ENCODE measurements at places on chromosomes 2 and 18.
A peak's percentile ranks its signal among the peaks of the same experiment; 100 is the strongest.

GRCh38 chr2:220959391-220959802 lies 612.7 kb downstream of the EPHA4 start:
- no peak for DNase-seq

DNA sequence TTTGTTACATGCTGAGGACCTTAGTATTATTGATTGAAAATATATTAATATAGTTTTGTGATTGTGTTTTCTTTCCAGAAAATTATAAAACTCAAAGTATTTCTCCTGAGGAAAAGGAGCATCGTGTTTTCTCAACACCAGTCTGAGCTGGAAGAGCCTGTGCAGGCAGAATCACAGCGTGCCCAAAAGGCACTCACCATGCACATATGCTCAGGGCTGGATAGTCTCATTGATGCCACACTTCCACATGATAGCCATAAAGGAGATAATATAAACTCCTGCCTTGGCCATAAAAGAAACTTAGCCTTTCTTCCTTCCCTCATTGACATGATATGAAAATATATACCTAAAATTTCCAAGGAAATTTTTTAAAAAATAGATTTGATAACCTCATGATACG lies 4.0 kb downstream of the PDE1A start:
- DNase-seq: no peak

DNA sequence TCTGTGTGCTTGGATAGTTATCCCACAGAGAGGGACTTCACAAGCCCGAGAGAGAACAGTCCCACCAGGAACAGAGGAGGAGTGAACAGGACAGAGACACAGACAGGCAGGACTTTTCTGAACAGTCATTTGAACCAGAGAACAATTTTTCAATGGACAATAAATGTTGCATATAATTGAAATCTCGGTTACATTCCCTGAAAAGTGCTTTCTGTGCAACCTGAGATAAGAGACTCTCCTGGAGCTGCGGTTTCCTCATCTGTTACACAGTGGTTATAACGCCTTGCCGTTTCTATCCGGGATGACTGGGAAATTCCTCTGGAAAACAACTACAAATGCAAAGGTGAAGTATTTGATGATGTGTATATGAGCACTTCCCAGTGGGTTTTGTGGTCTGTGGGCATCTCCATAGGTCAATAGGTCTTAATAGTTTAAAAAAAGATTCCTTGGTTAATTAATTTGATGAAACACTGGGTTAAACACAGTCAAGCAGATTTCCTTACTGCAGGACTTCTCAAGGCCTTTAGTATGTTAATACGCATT lies 87.2 kb upstream of the HPCAL1 start:
- DNase-seq: no peak

DNA sequence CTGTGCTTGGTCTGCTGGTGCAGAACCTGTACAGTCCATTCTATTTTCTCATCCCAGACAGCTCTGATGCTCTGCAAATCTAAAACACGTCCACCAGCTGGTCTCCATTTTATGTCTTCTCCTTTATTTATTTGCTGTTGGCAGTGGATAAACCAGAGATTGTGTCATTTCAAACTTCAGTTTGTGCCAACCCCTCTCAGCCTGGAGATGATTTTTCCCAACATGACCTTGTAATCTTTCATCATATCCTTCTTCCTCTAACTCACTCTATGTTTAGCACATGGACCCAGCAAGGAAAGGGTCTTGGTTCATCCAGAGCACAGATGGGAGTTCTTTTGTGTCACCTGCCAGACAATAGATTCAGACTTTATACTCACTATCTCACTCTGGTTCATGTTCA lies 273.2 kb downstream of the MTX2 start:
- no peak for DNase-seq

DNA sequence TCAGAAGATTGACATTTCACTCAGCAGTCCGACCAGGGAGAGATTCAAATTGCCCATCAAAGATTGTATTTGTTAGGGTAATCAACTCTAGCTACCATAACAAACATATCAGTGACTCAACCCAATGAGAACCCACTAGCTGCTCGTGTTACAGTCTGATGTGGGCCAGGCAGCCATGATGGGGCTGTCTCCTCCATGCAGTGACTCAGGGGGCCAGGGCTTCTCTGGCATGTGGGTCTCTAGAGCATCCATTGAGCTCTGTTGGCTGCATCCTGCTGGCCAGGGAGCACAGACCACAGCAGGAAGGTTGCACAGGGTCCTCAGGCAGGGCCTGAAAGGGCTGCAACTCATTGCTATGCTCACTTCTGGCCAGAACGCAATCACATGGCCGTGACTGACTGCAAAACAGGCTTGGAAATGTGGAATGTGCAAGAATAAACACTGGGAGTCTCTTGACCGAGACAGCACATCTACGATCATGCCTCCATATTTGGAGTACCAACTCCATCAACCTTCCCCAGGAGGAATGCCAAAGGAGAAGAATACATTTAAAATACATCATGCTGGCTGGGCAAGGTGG lies 216.8 kb downstream of the EIPR1 start:
- no peak for DNase-seq

DNA sequence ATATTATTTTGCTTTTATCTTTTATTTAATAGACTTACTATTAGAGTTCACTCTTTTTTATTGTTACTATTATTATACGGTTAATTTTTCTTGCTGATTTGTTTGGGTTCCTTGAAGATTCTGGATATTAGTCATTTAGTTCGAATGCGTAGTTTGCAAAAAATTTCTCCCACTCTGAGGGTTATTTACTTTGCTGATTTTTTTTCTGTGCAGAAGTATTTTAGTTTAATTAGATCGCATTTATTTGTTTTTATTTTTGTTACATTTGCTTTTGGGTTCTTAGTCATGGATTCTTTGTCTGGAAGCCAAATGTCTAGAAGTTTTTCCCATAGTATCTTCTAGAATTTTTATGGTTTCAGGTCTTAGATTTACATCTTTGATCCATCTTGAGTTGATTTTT lies 585.2 kb downstream of the CPS1 start:
- no peak for DNase-seq

- DNase-seq: no peak
These were observed 27.8 kb downstream of the ZNF236 start for GRCh38 chr18:76850112-76850511.

GRCh38 chr18:76592981-76593381 lies 97.9 kb upstream of the ZNF516 start:
- DNase-seq: no peak

DNA sequence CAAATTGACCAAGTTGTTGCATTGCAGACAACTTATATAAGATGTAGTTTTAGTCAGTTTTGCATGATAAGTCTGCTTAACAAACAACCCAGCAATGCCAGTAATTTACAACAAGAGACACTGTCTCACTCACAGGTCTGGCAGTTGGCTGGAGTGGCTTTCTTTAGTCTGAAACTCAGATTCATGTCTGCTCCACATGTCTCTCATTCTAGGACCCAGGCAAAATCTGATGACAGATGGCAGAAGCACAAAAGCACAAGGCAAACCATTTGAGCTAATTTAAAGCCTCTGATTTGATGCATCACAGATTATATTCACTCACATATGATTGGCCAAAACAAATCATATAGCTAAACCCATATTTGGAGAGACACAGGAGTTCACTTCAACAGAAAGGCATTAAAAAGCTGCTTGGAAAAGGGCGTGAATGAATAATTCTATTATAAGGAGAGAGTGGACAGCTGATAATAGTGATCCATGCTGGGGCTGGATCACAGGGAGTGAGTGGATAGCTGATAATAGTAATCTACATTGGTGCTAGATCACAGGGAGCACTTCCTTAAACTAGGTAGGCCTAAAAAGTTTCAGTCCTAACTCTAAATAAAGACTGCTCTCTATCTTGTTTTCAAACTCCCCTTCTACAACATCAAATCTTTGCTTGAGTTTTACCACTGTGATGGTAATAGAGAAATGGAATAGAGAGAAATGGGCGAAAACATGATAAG lies 593.2 kb upstream of the ZNF804A start:
- DNase-seq: no peak

GRCh38 chr18:79950515-79951341 lies 725 bp downstream of the SLC66A2 start:
- no peak for DNase-seq

- DNase-seq: no peak
These were observed 2.1 kb downstream of the ARID5A start for GRCh38 chr2:96538487-96539214.

- DNase-seq: no peak
These were observed 194.6 kb downstream of the FAM210A start for GRCh38 chr18:13531681-13532325.

GRCh38 chr18:55665506-55665905 lies 77.5 kb upstream of the TCF4 start:
- no peak for DNase-seq

- DNase-seq: no peak
These were observed 19.1 kb upstream of the ACMSD start for GRCh38 chr2:134819334-134819733.

DNA sequence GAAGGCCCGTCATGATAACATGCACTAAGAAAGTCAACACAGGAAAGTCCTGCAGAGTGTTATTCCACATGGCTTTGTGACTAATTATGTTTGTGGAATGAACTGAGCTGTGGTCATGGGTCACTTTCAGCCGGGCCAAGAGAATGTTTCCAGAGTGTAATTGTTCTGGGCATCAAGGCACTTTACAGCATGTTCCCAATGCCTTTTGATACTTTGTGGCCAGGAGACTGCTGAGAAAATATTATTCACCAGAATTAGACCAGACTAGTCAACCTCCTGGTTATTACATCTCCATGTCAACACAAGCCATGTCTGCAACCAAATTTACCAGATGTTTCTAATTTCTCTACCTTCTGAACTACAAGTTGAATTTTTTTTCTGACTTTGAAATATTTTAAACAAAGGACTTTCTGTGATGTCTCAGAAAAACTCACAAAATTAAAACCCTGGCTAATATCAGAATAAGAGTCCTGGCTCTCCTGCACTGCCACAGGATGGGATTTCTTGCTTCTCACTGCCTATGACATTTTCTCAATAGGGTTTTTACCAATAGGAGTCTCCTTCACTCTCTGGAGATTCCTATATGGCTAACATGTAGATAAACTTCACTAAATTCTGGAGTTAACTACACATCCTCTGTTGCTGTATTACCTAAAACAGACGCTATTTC lies 90.6 kb upstream of the WDR75 start:
- DNase-seq: no peak

- DNase-seq: no peak
These were observed 38.1 kb upstream of the LCLAT1 start for GRCh38 chr2:30408961-30409387.

DNA sequence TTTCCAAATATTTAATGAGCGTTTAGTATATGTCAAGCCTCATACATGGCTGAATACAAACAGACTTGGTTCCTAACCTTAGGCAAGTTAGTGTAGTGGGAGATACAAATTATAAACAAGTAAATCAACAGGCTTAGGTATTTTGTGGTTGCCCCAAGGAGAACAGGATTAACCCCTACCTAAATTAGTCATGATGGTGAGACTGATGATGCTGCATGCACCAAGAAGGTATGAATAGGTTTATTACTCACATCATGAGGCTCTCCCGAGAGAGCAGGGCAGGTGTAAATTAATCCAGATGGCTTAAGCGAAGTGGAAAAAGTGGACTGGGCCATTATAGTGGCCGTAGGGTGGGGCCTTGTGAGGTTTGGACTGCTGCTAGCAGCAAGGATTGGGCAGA lies 118.1 kb upstream of the GCFC2 start:
- no peak for DNase-seq

- DNase-seq: no peak
These were observed 774.2 kb upstream of the FSHR start for GRCh38 chr2:49928551-49928950.

DNA sequence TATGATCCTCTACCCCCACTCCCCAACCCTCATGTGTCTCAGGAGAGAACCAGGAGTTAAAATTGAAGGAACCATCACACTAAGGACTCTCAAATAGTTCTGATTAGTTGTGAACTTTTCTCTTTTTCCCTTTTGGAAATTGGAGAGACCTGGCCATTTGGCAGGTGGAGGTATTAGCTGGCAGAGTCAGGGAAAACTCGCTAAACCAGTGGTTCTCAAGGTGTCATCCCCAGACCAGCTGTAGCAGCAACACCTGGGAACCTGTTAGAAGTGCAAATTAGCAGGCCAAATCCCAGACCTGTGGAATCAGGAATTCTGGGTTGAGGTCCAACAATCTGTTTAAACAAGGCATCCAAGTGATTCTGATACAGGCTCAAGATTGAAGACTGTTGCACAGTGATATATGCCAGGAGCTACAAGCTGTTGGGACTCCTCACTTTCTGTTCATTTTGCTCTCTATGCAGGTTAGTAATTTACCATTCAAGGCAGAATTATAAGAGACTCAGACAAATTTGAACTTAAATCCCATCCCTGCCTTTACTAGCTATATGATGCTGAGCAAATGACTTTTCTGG lies 2.8 kb upstream of the TMEM131 start:
- no peak for DNase-seq

GRCh38 chr2:4561196-4561595 lies 857.8 kb downstream of the DCDC2C start:
- no peak for DNase-seq

DNA sequence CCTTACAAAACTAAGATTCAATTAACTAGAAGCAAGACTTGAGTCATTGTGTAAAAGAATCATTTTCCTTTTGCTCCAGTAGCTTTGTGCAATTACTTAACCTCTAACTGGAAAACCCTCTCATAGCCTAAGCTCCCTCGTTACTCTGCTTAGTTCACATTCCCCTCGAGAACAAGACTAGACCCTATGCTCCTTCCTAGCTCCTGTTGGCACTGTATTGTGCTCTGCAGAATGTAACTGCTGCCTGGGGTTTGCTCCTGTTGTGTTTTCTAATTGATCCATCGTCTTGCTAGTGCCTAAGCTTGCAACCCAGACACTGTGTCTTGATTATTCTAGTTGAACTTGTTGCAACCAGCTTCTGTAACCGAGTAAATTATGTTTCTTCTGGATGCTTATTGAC lies 347.0 kb downstream of the ZNF804A start:
- DNase-seq: no peak

- peak; percentile 24 for DNase-seq
These were observed 336.2 kb downstream of the EPHA4 start for GRCh38 chr2:221235941-221236340.

- DNase-seq: no peak
These were observed 208.7 kb upstream of the RASGRP3 start for GRCh38 chr2:33267756-33268155.

- no peak for DNase-seq
These were observed 274.8 kb upstream of the NCKAP5 start for GRCh38 chr2:133843091-133843490.

GRCh38 chr2:220528180-220528675 lies 900.8 kb downstream of the SLC4A3 start:
- no peak for DNase-seq

- DNase-seq: peak; percentile 74
These were observed 120.8 kb downstream of the GAREM1 start for GRCh38 chr18:32349728-32350395.

DNA sequence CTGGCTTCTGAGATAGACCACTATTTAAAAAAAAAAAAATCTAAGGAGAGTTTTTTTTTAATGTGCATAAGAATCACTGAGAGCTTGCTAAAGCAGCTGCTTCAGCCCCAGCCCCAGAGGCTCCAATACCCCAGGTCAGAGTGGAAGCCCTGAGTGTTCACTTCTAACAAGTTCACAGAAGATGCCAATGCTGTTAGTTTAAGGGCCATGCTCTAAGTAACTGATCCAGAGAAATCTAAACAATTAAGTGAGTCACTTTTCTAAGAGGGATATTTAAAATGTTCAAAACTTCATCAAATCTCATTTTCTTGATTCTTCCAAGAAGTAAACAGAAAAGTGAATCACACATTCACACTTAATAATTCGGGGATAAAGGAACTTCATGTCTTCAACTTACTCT lies 126.4 kb upstream of the CD226 start:
- DNase-seq: no peak

Measured in left renal pelvis (tissue), 4 donors.